NAMALWA (cell line): ENCODE measurements at places on chromosomes 4 and X.

DNA sequence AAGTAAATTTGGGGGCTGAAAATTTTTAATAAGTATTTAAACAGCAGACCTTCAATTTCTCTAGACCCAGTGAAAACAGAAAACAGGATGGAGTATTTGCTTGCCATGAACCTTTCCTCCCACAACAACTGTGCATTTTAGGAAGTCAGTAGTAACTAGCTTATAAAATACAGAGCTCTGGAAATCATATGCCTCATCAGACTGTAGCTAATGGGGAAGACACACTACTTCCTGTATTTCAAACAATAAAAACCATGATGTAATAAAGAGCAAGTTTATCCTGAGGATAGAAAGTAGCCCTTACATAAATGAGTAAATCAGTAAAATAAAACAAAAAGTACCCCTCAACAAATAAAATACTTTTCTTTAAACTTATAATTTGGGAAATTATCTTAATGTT lies 280.1 kb upstream of the ZFP42 start:
- no peak for DNase-seq

- DNase-seq: no peak
Measured at GRCh38 chrX:108313669-108314068, 124.6 kb downstream of the COL4A6 start.

- peak; percentile 38 for DNase-seq
Measured at GRCh38 chrX:64885850-64886249, 90.4 kb downstream of the ZC4H2 start.

GRCh38 chr4:85544751-85545150 lies 69.8 kb downstream of the ARHGAP24 start:
- no peak for DNase-seq

DNA sequence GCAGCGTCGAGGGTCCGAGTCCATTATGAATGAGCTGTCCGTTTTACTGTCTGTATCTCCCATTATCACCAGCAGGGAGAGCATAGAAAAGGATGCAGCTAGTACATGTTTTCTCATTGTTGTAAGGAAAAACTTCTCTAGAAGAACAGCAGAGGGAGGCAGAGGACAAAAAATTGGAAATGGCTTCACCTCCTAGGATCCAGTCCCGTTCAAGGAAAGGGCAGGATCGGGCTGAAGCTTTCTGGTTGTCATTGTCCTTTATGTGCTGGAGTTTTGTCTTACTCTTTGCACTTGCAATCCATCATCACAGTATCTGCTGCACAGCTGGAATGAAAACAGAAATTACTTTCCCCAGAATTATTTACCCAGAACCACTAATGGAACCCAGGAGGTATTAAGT lies 14.7 kb downstream of the NDP start:
- peak; percentile 72 for DNase-seq

DNA sequence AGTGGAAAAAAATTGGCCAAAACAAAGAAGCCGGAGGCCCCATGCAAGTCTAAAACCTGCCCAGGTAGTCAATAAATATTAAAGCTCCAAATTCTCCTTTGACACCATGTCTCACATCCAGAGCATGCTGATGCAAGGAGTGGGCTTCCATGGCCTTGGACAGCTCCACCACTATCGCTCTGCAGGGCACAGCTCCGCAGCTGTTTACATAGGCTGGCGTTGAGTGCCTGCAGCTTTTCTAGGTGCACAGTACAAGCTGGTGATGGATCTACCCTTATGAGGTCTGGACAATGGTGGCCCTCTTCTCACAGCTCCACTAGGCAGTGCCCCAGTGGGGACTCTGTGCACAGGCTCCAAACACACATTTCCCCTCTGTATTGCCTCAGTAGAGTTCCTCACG lies 84.2 kb upstream of the LANCL3 start:
- no peak for DNase-seq

GRCh38 chr4:184331268-184331995 lies 113.8 kb upstream of the ENPP6 start:
- DNase-seq: no peak

- no peak for DNase-seq
Measured at GRCh38 chr4:155552180-155552579, 114.5 kb upstream of the GUCY1A1 start.

DNA sequence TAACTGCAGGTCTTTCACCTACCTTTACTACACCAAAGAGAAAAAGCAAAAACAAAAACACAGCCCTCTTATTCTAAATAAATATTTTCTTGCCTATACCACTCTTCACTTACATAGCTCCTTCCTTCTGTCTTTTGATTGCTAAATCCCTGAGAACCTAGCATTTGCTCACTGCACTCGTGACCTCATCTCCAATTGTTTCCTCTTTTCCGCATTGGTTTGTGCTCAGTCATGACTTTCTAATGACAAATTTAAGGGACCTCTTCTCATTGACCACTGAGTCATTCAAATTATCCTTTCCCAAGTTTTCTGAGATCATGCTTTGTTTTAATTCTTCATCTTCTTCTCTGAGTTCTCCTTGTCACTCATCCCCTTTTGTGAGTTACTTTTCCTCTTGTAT lies 1697.1 kb downstream of the STIM2 start:
- DNase-seq: no peak

DNA sequence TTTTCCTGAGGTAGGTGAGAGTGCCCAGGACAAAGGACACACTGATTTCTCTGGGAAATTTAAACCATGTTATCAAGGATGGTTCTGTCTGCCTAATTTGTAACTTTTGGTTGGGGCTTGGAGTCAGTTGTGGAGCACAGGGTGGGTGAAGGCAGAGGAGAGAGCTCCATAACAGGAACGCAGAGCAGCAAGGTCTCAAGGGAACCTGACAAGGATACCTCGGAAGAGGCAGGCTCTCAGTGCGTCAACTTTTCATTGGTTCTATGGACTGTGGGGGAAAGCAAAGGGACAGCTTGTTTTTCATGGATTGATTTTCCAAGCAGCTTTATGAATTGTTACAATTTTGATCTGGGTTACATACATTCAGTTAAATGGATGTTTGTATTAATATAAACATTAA lies 110.4 kb downstream of the SLIT2 start:
- DNase-seq: no peak

- DNase-seq: no peak
Measured at GRCh38 chr4:71243091-71243833, 95.6 kb upstream of the SLC4A4 start.

- no peak for DNase-seq
Measured at GRCh38 chr4:4740071-4740470, 119.4 kb upstream of the MSX1 start.

DNA sequence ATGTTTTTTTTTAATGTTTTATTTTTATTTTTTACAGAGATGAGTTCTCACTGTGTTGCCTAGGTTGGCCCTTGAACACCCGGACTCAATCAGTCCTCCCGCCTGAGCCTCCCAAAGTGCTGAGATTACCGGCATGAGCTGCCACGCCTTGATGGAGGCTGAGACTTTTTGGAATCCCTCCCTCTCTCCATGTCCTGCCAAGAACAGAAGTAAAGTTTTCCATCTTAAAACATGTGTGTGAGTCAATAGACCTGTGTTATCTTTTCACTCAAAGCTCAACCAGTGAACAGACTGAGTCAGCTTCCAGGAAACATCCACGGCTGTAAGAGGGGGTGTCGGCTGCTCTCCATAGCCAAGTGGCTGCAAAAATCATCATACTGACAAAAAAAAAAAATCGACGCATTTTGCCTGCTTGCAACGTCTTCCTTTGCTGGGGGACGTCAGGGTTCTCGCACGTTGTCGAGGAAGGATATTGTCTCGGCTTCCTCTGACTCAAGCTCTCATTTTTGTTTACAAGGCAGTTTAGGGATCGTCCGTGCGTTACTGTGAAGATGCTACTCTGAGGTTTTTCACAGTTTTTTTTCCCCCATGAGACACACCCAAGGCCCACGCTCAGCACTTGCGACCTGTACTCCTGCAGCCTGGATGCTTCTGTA lies 10.0 kb upstream of the ASMTL start:
- no peak for DNase-seq

- no peak for DNase-seq
Measured at GRCh38 chr4:168097161-168097560, 4.8 kb downstream of the ANXA10 start.

DNA sequence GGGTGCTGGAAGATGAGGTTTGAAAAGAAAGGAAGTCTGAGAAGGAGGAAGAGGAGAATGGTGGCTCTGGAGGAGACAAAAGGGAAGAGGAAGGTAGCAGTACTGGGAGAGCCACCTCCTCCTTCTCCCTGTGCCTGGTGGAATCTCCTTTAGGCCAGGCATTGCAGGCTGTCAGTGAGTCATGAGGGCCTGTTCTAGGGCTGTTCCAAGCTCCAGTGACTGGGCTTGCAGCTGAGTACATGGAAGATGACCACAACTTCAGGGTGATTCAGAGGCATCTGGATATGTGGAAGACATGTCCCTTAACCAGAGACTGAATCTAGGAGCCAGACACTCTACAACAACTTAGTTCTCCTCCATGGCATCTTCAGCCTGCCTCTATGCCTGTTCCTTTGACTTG lies 107.8 kb downstream of the EFNB1 start:
- DNase-seq: no peak

DNA sequence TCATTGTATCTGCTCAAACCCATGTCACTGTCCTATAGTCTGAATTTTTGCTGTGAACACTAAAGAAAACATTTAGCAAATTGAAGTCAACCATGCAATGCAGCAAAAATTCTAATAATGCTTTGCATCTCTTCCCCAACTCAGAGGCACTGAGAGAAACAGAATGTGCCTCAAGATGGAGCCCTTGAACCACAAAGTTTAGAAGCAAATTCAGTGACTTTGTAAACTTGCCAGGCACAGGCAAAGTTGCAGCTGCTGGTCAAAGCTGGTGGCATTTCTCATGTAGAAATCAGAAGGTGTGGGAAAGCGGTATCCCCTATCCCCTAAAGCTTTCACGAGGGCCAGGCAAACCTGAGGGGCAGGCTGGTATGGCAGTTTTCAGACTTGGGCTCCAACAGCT lies 121.7 kb upstream of the DIPK2B start:
- DNase-seq: peak; percentile 26

DNA sequence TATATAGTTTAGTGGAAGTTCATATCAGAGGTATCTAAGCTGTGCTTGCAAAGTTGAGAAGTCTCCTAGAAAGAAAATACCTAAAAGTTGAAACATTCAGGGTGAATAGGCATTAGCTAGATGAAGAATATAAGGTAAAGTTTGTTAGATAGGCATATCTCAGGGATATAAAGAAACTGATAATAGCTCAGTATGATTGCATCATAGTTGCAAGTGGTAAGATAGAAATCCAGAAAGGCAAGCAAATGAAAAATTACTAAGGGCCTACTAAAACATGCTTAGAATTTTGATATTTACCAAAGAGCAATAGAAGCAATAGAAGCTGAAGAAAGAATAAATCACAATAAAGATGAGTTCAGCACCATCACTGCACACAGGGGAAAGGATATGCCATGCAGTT lies 610.0 kb upstream of the ADGRL3 start:
- no peak for DNase-seq

DNA sequence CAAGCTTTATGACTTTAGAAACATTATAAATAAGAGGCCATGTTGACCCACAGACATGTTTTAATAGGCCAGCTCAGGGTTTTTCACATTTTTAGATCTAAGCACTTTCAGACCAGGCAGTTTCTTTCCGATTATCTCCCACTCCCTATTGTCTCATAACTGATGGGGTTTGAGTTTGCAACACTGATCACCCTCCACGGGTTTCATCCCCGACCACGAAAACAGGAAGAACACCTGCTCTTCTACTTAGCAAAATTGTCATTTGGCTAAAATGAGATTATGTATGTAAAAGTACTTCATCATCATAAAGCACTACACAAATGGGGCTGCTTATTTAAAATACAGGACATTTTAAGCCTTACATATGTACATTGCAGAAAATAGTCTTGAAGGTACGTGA lies 407.9 kb downstream of the HNRNPD start:
- DNase-seq: no peak

GRCh38 chr4:18847249-18847890 lies 825.8 kb upstream of the LCORL start:
- DNase-seq: no peak

- no peak for DNase-seq
Measured at GRCh38 chrX:16594490-16594889, 55.5 kb upstream of the S100G start.

DNA sequence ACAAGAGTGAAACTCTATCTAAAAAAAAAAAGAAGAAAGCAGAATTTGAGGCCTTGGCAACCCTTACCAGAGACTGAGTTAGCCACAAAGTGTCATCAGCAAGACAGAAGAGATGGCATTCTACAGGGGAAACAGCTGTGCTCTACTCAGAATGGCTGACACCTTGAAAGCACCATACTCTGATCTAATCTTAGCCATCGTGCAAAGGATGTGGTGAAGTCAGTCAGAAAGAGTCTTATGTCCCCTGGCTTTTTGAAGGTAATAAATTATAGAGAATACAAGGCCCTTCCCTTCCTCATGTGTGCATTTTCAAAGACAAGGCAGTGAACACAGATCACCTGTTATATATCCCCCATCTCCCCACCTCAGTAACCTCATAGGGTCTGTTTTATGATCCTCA lies 13.2 kb downstream of the CLNK start:
- peak; percentile 31 for DNase-seq

- DNase-seq: no peak
Measured at GRCh38 chrX:87067795-87068369, 449.7 kb upstream of the KLHL4 start.

- DNase-seq: no peak
Measured at GRCh38 chr4:16706251-16706650, 192.2 kb downstream of the LDB2 start.

DNA sequence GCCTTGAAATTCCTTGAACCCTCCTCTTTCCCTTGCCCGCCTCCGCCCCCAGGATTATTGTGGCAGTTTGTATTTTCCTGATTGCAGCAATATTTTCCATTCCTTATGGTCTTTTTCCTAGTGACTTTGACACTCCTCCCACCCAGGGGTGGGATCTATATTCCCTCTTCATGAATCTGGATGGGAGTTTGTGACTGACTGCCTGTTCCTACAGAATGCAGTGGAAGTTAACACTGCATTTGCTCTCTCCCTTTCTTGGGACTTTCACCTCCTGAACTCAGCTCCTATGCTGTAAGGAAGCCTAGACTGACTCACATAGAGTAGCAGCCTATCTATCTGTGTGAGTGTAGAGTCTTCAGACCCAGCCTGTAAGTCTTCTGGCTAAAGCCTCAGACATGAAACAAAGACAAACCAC lies 2.2 kb downstream of the FUNDC2 start:
- DNase-seq: peak; percentile 3

DNA sequence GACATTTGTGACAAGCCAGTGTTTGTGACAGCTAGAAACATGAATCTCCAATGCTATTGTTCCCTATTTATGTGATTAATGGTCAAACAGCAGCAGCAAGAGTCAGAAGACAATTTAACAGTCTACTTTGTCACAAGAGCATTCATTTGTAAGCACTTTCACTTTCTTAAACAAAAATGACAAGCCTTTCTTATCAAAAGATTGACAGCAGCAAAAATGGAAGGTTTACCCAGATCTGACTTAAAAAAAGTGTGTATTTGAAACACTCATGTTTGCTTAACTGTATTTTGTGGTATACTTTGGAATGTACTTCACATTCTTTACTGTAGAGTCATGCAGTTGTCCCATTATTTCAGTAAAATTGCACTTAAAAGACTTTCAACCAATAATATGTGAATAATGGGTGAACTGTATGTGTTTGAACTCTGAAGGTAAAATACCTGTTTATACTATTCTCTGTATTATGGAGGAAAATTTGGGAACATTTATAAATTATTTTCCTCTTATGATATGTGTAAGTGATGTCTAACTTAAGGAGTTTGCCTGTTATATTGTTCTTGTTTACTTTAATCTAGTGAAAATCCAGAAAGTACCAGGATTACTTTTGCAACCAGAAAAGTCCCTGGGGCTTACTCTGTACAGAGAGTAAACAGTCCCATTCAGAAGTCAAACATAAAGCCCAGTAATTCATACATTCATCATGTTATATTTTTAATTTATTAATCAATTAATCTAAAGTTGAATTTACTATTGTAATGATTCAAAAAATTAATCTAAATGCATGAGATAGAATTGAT lies 314.9 kb upstream of the TRAM1L1 start:
- DNase-seq: no peak
